ENCODE measurements at places on chromosomes 2 and 18.

DNA sequence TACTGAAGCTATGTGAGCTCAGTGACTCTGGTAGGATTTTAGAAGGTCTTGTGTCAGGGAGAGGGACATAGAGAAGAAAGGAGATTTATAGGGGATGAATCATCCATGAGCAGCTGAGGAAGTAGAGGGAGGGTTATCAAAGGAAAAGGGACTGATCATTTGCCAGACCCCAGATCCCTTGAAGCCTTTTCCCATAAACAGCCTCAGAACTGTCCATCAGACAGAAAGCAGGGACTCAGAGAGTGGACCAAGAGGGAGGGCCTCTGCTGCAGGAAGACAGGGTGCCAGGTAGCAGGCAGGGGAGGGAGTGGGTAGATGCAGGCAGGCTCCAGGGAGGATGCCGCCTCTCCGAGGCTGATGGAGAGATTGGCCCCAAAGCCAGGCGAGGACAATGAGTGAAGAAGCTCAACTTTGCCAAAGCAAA, 133.9 kb downstream of the TNS1 start:
- DNase-seq, result no peak

DNA sequence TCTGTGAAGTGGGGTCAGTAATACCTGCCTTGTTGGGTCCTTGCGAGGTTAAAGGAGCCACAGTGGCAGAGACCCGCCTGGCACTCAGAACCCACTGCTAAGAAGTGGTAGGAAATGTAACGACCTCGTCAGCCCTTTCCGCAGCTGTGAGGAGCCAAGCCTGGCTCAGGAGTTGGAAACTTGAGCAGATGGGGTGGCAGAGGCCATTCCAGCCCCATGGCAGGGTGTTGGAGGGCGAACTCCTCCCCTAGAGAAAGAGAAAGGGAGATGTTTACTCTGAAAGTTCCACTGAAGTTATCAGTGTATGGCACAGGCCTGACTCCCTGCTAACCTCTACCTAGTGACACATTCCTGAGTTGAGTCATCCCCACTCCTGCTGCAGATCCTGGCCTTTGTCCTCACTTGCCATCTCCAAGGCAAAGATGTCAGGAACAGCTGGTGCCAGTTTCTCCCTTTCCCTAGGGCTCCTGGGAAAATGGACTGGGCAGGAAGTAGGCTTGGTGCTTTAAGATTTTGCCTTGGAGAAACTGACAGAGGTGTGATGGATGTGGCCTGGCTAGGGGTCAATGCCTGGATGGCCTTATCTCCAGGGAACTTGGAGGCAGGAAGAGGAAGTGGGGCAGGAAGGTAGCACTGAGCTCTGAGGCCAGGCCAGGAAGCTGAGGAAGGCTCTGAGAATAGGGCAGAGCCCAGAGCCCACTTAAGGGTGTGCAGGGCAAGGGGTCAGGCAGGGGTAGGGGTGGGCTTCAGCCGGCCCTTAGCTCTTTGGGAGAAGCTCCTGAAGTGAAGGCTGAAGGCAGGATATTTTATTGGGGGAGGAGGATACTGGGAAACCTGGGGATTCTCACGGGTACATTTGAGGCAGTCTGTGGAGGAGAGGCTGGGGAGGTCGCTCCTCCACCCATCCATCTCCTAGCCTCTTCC, 888 bp downstream of the VAMP5 start:
- peak; percentile 54 for DNase-seq

DNA sequence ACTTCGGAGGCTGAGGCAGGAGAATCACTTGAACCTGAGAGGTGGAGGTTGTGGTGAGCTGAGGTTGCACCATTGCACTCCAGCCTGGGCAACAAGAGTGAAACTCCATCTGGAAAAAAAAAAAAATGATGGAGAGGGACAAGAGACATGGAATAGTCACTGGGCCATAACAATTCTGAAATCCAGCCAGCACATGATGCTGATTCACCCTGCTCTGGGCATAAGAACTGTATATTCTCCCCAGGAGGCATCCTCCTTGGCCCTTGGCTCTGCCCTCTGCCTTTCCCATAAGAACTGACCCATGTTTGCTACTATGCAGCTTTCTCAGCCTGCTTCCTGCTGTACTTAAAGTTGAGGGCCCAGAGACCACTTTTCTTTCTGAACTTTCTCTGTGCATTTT, 297.7 kb downstream of the GBX2 start:
- DNase-seq, result no peak

DNA sequence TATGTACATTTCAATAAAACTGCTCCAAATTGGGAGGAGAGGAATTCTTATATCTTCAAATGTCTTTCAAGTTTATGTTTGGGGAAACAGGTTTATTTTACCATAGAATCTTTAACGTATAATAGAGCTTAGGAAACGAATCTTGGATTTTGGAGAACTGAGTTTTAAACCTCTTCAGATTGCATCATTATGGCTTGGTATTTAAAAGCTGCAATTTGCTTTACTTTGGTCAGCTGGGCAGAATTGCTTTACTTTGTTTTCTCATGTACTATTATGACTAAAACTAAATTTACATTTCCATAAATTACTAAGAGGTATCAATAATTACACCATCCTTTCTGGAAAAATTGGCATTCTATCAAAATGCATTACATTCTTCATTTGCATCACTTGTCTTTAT, 54.6 kb downstream of the BAZ2B start:
- peak; percentile 32 for DNase-seq

GRCh38 chr18:44856157-44856556, 175.5 kb downstream of the SETBP1 start:
- DNase-seq, result peak; percentile 37

- DNase-seq, result no peak
These were observed 15.7 kb downstream of the CCBE1 start for GRCh38 chr18:59681521-59682004.

- no peak for DNase-seq
These were observed 217.6 kb upstream of the FOSL2 start for GRCh38 chr2:28175028-28175427.

DNA sequence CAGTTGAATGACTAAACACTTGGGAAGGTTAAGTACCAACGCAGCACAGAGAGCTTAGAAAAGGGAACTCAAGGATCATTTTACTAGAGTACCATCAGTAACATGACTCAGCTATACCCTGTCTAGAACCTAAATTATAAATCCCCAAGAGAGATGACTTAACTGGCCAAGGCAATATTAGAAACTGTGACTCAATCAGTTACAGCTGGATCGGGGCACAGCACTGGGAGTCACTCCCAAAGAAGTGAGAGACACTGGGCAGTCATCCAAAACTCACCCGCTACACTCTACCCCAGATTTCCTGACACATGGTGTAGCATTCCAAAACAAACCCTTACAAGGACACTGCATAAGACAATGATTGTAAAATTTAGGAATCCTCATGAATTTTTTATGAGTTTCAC, 17.7 kb downstream of the IWS1 start:
- peak; percentile 89 for DNase-seq

DNA sequence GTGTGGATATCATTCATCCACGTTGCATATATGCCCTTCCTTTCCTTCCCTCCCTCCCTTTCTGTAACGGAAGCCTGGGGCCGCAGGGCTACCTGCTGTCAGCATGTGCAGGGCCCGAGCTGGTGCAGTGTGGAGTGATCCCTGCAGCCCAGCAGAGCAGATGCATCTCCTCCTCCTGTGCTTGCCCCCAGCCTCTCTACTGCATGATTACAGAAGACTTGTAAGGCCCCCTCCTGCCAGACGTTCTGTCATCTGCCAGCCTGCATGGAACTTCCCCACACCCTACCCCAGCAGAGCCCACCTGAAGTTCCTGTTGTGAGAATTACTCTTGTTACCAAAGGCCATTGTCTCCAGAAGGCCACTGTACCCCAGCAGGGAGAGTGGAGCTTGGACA, 67.5 kb upstream of the FOSL2 start:
- no peak for DNase-seq

- no peak for DNase-seq
These were observed 6.0 kb upstream of the CIB4 start for GRCh38 chr2:26646986-26647672.

DNA sequence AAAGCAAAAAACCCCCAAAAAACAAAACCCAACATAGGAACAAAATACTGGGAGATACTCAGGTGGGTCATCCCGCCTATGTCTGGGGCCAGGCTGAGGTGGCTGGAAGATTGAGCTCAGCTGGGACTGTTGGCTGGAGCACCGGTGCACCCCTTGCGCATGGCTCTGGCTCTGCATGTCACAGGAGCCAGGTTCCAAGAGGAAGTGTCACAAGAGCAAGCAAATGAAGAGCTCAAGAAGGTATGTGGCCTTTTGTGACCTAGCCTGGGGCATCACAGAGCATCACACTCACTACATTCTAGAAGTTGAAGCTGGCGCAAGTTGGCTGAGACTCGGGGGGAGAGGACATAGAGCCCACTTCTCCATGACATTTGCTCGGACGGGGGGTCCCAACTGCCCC, 40.6 kb downstream of the PDCL3 start:
- no peak for DNase-seq

GRCh38 chr18:7729868-7730267, 162.8 kb downstream of the PTPRM start:
- no peak for DNase-seq

All from suppressor macrophage treated with lipopolysaccharide for 1 hour (primary cell).